ENCODE measurements at places on chromosomes 12 and 14.
A peak's percentile ranks its signal among the peaks of the same experiment; 100 is the strongest.

DNA sequence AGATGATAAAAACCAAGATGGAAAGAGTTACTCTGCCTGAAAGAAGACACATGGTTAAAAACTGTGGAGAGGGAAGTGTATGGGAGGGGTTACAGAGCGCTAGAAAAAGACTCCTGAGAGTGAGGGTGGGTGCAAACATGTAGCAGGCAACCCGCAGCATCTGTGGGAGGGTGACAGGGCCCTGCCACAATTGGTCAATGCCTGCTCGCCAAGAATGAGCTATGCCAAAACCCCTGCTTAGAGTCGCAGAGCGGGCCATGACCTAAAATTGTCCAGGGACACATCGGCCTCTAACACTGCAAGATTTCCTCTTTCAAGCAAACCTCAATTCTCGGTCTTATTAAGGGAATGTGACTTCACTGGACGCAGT, 700 bp downstream of the PRKAG1 start:
- no peak for DNase-seq

DNA sequence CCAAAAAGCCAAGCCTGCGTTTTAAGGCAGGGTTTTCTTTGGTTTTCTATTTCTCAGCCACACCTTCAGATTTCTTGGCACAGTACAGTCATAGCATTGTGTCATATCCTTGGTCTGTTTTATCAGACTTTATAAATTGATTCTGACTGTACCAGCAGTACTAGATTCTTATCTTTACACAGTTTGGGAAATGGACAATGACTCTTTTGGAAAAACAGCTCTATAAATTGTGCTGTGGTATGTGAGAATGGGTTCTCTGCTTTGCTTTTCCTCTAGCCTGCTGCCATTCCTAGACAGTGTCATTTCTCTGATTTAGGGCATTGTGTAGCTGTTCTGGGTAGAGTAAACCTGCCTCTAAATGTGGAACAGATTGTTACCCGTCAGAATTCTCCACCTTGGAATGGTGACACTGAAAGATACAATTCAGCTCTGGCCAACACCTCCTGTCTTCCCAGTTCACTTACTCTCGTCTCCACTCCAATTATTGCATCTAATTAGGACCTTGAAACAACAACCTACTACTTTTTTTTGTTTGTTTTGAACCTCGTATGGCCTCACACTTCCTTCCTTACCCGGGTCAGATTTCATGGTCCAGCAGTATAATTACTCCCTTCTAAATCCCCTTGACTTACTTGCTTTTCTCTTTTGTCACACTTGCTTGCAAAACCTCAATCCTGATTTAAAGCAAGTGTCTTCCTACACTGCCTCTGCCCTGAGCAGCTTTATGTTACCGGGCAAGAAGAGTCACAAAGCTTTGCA, 226.3 kb downstream of the ERC1 start:
- DNase-seq = no peak

- DNase-seq = peak; percentile 37
Measured at GRCh38 chr14:70098250-70098809, 90.4 kb downstream of the SLC8A3 start.

DNA sequence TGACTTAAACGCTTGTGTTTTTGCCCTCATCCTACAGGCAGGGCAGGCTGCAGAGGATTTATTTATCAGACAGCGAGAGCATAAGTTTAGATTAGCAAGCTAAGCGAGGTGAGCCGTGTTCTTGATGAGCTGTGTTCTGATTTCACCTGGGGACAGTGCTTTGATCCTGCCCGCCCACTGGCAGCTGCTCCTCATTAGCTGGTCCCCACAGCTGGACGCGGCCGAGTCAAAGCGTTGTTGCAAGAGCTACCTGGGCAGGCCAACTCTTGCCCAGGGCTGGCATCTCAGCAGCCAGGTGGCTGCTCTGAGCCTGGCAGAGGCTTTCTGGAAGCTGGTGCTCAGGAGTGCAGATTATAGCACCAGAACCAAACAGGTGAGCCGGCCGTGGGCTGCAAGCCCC, 46.8 kb upstream of the BEGAIN start:
- DNase-seq = no peak

- DNase-seq = no peak
Measured at GRCh38 chr12:93136253-93137055, 207.4 kb upstream of the EEA1 start.

DNA sequence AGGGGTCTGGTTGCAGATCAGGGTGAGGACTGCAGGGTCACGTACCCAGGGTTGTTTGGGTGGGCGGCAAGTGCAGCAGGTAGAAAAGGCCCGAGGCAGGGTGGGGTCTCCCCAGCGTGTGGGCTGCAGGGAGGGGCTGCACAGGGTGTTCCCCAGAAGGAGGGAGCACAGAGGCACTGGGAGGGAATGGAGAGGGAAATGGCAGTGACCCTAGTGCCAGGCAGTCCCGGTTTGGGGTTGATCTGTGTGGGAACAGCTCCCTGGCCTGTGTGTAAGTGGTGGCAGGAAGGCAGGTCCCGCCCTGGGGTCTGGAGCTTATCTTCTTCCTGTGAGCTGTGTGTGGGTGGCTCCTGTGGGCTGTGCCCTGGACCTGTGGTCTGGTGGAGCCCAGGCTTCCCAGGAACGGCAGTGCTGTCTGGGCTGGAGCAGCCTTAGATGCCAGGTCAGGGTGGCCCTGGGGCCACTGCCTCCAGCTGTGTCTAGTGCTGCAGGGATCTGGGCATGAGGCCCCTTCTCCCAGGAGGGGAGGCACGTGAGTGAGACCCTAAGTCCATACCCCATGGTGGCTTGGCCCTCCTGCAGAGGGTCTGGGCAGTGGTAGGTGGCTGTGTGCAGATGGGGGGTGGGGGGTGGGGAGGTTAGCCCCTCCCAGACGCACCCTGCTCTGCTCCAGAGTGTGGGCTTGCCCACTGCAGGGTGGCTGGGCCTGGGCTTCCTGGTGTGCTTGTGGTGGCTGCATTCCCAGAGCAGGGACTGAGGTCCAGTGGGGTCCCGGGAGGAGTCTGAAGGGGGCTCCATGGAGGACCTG, 363.5 kb downstream of the TMEM121 start:
- DNase-seq = no peak

DNA sequence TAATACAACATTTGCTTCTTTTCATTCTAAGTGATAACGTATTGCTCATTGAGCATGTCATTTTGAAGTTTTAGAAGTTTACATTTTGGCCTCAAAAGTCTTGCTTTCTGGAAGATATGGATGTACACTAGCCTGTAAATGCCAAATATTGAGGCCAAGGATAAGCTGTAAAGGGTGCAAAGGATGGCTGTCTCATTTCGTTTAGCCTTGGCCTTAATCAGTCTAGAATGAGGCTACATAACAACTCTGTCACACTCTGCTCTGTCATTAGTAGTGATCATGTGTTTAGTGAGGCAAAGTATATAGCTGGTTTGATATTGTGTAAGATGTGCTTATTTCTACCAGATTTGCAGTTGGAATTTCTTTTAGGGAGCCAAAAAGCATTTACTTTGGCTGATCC, 344.5 kb downstream of the TMTC2 start:
- no peak for DNase-seq

DNA sequence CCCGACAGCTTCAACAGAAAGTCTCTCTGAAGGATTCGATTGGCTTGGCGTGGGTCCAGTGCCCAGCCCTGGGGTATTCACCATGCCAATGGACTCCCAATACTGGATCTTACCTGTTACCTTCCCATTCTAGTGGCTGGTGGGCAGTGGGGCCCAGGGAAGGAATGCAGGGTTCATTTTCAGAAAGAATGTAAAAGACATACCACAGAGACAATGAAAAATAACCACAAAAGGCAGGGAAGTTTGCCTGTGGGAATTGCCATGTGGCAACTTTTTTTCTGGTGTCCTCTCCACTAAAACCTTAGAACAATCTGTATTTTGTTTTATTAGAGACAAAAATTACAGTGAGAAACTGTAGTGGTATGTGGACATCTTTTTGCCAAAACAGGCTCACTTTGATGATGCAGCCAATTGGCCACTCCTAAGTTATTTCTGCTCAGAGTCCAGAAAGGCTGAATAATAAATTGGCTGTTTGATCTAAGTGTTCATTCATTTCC, 55.2 kb downstream of the PTGER2 start:
- DNase-seq = no peak

Data from caudate nucleus (tissue), 63 donors.